ENCODE measurements at places on chromosomes 7 and 10. TPM values are rescaled to one million over a fixed set of nuclear protein-coding genes. Genes with fewer than 3 reads are reported as not detected.
A peak's percentile ranks its signal among the peaks of the same experiment; 100 is the strongest.

Gene MYOZ1
- total RNA-seq = not detected

- no peak for DNase-seq
Measured at GRCh38 chr7:86598721-86599120, 45.0 kb upstream of the GRM3 start.

GRCh38 chr7:29765490-29765889 lies 40.8 kb upstream of the WIPF3 start:
- DNase-seq = no peak

DNA sequence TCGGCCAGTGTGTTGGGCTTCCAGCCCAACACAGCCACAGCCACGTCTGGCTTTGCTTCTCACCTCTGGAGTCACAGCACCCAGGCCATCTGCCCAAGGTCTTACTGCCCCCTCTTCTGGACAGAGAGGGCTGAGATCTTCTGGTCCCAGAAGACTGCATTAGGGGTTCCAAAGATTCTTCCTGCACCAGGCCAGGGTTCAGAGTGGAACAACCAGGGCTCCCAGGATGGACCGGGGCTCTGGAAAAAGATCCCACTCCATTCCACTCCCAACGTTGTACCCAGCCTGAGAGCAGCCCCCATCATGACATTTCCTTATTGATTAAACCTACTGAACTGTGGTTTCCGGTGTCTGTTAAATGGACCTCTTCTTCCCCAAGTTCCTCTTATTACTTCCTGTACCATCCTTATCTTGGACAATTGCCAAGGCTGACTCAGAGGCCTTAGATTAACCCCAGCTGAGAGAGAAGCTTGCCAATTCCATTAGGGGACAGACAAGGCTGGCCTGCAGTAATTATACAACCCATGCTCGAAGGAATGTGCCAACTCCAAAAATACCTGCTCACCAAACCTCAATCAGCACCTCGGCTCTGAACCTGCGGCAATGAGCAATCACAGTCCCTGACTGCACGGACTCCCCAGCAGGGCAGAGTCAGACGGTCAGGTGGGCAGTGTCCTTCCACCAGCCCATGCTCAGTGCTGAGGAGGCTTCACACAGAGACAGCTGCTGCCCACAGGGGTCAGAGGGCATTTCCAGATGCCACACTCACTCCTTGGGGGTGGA lies 47.9 kb upstream of the NPFFR1 start:
- peak; percentile 20 for DNase-seq

Data from activated CD4-positive, alpha-beta memory T cell treated with anti-CD3 and anti-CD28 coated beads for 36 hours (primary cell).